Brain pericyte (primary cell): ENCODE measurements at places on chromosomes 1 and 21.

GRCh38 chr1:25501235-25502058, 42.0 kb upstream of the LDLRAP1 start:
- DNase-seq: no peak

DNA sequence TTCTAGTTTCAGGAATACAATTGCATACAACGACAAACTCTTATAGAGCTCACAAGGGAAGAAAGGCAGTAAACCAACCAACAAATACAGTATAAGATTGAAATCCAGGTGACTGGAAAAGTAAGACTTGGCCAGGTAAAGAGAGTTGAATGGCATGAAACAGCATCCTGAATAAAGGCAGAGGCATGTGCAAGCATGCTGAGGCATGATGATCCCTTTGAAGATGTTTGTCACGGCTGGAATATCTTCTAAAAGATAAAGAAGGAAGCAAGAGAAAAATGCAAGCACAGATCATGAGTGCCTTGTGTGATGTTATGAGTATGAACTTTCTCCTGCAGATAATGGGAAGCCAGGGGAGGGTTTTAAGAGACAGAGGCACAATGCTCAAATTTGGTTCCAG, 83.3 kb upstream of the SPATA6 start:
- no peak for DNase-seq

DNA sequence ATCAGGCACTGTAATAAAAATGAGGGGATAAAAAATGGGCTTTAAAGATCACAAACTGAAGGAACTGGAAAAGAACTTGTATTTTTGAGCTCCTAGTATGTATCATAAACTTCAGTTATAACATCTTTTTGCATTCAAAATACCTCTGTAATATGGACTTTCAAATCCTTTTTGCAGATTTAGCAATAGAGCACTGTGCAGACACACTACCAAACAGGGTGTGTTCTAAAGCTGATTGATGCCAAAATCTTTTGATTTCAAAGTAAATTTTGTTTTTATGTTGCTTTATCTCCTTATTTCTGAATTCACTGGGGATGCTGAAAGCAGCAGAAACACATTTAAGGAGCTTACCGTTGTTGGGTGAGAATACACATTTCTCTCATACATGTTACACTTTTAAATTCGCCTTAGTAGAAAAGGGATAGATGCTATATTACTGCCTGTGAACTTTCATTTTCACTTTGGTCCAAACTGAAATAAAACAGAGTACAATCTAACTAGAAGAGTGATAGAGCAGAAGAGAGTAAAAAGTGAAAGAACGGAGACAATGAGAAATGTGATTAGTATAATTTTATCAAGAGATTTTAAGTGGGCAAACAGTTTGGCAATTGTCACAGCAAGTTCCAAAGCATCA, 1126.6 kb downstream of the BRINP3 start:
- no peak for DNase-seq

GRCh38 chr1:223474804-223475203, 81.6 kb downstream of the CCDC185 start:
- DNase-seq: no peak

GRCh38 chr21:46000182-46000730, 18.7 kb downstream of the COL6A1 start:
- DNase-seq: no peak

DNA sequence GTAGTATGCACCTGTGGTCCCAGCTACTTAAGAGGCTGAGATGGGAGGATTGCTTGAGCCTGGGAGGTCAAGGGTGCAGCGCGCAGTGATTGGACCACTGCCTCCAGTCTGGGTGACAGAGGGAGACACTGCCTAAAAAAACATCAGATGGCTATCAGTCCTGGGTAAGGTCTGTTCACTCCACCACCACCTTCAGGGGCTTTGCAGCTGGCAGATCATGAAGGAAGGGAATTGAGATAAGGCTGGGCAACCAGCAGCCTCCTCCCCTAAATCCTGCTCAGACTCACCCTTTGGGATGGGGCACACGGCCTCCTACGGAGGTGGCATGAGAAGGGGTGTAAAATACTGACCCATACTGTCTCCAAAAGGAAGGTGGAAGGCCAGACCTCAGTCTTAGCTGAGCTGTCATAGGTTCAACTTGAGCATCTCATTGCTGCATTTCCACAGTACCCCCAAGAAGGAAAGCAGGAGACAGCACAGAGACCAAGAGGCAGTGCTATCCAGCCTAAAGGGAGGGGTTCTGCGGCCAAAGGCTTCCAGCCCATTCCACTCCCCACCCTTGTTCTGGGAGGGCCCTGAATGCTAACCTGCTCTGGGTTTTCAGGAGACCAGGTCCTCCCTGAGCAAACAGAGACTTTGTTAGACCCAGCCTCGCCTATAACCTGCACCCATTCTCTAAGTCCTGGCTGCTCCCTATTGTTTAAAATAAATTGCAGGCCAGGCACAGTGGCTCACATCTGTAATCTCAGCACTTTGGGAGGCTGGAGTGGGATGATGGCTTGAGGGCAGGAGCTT, 13.7 kb downstream of the SLC45A3 start:
- no peak for DNase-seq

DNA sequence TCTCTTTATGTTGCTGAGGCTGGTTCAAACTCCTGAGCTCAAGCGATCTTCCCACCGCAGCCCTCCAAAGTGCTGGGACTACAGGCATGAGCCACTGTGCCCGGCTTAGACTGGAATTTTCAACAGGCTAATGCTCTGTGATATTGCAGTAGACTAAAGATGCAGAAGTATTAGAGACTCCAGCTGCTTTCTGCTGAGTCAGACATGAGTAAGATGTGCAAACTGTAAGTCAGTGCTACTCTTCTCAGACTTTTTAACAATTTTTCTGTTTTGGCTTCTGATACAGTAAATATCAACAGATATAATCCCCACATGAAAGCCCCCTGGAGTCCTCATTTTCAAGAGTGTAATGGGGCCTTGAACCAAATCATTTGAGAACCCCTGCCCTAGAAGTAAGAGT, 29.3 kb upstream of the NLRP3 start:
- no peak for DNase-seq

DNA sequence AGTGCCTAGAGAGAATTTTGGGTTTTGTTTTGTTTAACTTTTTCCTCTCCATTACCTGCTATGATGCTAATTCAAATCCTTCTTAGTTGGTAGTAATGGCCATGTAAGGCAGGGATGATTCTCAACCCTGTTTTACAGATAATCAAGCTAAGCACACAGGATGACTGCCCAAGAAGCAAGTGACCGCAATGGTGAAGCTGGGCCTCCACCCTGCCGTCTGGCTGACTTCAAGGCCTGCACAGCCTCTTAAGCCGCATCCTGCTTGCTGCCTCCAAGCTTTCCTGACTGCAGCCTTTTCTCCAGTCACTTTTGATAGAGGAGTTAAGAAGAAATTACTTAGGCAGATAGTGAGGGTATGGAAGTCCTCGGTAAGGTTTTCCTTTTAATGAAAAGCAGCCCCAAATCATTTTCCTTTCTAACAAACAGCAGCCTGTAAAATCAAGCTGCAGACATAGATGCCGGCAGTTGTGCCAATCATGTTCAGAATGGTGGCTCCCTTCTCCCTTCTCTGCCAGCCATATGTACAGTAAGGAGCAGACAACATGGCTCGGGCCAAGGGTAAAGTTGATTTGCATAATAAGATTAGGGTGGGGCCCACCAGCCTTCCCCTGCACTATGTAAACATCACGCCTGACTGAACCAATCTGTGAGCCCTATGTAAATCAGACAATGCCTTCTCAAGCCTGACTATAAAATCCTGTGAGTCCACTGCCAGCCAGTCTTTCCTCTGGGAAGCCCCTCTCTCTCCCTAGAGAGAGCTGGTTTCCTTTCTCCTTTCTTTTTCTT, 8.8 kb upstream of the CTBS start:
- DNase-seq: no peak

GRCh38 chr21:15058854-15059263, 5.9 kb downstream of the NRIP1 start:
- no peak for DNase-seq

DNA sequence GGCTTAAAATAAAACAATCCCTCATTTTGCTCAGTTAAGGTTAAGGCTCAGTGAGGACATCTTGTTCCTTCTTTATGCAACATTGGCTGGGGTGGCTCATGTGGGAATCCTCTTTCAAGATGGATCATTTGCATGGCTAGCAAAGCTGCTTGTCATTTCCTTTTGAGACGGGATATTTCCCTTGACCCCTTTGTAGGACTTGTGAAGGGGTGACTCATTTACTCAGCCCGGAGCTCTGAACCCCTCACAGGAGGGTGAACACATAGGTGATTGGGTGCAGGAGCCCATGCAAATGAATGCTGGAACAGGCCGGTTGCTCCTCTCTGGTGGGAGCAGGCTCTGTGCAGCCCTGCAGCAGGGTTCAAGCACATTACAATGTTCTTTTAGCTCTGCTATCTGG, 15.8 kb upstream of the C8A start:
- no peak for DNase-seq

DNA sequence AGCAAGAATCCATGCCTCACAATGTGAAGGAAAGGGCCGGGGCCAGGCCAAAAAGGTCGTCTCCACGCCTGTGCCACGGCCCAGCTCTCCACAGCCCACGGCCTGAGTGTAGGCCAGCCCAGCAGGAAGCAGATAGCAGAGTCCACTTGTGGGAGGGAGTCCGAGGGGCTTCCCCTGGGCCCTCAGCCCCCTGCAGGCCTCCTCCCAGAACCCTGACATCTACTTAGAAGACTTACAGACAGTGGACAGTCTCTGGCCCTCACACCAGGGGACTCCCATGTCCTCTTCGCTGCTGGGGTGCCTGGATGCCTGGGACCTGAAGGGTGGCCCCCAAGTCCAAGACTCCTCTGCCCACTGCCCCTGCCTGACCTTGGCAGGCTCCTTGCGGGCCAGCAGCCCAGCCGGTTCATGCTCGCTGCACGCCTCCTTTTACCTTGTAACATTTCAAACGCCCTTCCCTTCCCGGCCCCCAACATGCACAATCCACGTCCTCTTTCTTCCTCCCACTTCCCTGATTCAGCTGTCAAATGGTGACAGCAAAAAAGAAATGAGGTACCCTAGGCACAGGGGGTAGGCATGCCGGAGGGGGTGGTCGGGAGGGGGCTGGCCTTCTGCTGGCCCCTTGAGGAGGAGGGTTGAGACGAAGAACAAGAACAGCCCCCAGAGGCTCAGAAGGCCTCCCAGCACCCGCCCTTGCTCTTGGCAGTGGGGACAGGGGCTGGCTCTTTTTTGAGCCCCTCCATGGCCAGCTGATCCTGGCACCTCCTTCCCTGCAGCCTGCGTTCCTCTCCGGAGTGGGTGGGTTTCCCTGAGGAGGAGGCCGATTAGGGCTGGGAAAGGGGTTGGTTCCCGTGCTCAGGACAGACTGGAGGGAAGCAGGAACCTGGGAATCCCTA, 997 bp upstream of the PTPN7 start:
- no peak for DNase-seq

- DNase-seq: no peak
Observed at GRCh38 chr21:33397717-33398116, 5.5 kb upstream of the IFNGR2 start.

DNA sequence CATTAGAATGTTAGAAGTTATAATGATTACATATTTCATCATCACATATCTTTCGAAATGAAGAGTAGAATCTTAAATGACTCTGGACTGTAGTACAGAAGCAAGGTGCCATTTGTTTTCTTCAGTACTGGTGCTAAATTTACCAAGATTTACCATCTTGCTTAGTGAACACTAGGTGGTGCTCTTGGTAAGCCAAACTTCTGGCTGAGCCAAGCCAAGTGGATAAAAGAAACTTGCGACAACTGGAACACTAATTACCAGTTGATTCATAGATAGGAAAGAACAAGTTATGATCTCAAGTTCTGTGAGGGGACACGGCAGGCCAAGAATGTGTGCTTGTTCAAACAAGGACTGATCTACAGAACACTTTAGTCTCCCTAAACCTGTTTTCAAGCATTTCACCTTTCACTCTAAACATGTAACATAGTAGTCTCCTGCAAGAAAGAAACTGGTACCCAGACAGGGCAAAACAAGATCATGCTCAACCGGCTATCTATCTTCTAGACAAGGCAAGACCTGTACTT, 19.8 kb downstream of the SPRTN start:
- DNase-seq: peak; percentile 18

- DNase-seq: no peak
Observed at GRCh38 chr1:26696119-26696653, 371 bp downstream of the ARID1A start.

- DNase-seq: no peak
Observed at GRCh38 chr1:116150368-116150767, 39.2 kb downstream of the MAB21L3 start.

DNA sequence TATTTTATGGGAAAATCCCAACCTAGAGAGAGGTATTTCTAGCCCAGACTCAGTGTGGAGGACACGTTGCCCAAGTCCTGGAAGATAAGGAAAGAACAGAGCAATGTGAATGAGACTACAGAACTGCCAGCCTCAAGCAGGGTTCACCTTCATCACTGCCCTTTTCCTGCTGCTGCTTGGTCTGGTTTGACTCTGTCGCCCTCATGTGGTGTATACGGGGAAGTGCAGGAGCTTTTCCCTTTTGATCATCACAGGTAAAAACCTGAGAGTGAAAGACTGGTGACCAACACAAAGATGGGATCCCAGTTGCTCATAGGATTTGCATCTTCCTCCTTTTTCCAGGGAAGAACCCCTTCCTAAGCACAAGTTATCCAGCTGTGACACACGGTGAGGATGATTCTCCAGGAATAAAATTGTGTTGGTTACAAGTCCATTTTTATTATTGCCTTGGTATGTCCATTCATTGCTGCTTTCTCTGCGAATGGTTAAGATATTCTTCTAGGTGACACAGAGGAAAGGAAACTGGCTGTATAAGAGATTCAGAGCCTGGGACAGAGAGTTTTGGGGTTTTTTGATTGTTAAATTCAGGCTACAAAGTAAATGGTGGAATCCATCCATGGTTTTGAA, 89.5 kb upstream of the CD53 start:
- DNase-seq: no peak

GRCh38 chr1:233075915-233076295, 125.5 kb downstream of the NTPCR start:
- no peak for DNase-seq

DNA sequence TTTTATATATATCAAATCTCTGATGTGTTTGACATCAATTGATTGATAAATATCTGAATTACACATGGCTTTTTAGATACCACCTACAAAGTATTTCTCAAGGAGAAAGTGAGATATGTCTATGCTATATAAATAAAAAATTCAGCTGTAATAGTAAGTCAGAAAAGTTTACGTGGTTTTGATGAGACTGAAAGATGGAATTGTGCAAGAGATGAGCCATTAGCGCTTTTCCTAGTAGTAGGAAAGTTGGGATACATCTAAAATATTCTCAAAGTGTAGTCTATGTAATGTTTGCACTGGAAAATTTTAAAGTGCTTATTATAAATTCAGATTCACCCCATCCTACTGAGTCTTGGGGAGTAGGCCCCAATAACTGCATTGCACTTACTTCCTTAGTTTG, 49.1 kb downstream of the SGIP1 start:
- no peak for DNase-seq

GRCh38 chr21:25387665-25388064, 219.6 kb downstream of the MRPL39 start:
- DNase-seq: no peak
